ENCODE measurements at places on chromosomes 2 and 18.
A peak's percentile ranks its signal among the peaks of the same experiment; 100 is the strongest.

DNA sequence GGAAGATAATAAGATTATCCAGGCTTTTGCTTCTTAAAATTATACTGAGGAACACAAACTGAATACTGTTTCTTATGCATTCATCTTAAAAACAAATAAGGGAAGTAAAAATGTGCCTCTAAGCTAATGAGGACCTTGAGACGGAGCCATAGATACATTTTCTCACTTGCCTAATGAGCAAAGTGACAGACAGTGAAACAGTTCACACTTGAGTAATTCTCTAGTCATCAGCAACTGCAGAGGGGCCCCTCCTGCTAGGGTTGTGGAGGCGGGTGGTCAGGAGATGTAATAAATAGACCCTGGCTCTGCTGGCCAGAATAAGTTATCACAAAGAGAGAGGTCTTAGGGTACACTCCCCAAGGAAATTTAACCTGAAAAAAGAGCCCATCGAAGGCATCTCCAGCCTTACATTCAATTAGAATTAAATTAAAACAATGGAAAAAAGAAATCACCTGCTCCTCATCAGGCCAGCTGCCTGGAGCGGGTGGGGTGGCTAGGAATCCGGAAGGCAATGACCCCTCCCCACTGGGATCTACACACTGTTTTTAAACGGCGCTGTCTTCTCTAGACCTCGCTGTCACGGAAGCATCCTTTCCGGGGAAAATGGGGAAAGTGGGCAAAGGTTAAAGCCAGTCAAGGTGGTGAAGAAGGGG lies 32.6 kb upstream of the INSIG2 start:
- no peak for DNase-seq

DNA sequence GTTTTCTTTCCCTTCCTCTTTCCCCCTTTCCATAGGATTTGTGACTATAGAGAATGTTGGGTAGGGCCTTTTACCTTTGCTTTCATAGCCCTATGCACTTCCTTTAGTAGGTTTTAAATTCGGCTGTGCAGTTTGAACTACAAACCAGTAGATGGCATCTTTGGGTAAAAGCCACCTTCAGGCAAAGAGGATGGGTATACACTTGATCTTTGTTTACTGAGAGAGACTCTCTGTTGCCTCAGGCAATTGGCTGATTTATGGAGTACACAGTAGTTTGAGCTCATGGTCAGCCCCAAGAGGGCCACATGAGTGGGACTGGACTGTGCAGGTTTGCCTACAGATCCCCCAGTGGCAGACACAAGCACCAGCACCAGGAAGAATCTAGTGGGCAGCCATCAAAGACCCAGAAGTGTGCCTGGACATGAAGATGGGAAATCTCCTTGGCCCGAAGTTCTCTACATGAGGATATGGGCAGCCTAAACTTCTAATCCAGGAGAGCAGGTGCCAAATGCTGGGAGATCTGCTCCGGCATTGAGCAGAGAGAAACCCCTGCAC lies 1304.3 kb upstream of the DDX18 start:
- no peak for DNase-seq

- no peak for DNase-seq
Observed at GRCh38 chr2:148561389-148561788, 83.2 kb upstream of the EPC2 start.

DNA sequence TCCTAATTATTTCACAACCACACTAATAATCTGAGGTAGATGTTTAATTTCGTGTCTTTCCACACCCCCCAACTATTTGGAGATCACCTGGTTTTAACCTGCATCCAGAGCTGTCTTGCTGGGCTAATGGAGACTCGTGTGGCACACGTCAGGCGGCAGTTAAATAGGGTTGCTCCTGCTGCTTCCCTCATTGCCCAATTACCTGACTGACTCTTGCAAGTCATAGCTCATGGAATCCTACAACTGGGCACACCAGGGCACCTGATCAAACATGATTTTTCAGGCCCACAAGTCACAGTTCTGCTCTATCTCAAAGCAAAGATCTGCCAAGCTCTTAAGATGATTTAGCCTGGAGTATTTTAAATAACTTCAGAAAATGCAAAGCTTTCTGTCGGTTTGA lies 1430.4 kb upstream of the ACVR2A start:
- DNase-seq = no peak

GRCh38 chr2:64192664-64193105 lies 48.5 kb upstream of the PELI1 start:
- DNase-seq = no peak

- no peak for DNase-seq
Observed at GRCh38 chr2:214753455-214753854, 56.0 kb downstream of the BARD1 start.

GRCh38 chr2:160836755-160837154 lies 323.5 kb upstream of the TANK start:
- no peak for DNase-seq

GRCh38 chr2:1742681-1743395 lies 1.5 kb downstream of the PXDN start:
- DNase-seq = peak; percentile 34

- no peak for DNase-seq
Observed at GRCh38 chr18:23498877-23499276, 4.4 kb upstream of the RMC1 start.

GRCh38 chr2:18991177-18992168 lies 366.9 kb downstream of the OSR1 start:
- DNase-seq = no peak

GRCh38 chr2:166372046-166372445 lies 3.7 kb downstream of the SCN9A start:
- DNase-seq = no peak

DNA sequence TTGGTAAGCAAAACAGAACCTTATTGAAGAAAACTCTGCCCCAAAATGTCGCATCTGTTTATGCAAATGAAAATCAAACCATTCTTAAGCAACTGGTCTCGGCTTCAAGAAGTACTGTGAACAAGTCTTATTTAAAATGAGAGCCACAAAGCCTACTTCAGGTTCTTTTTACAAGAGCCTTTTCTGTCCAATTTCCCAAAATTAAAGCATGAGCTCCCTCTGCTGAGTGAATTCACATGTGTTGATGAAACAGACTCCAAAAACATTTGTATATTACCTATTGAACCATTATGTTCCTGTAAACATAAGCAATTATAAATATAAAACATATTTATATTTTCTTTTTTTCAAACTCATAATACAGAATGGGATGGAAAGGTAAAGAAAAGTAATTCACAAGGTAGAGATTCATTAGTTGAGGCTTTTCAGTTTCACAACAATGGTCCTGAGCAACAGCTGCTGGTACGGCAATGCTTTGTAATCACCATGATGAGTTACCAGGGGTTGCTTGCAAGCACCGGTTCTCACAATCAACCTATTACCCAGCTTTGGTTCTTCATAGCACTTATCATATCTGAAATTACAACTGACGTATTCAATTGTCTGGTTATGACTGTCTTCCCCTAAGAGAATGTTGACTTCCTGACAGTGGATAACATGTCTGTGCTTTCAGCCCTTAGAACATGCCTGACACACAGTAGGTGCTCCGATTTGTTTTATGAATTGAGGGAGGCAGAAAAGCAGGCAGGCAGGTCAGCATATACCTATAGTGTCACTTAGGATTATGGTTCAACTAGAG lies 108.4 kb upstream of the BZW1 start:
- DNase-seq = no peak

GRCh38 chr18:49699303-49699702 lies 114.0 kb downstream of the ACAA2 start:
- no peak for DNase-seq

DNA sequence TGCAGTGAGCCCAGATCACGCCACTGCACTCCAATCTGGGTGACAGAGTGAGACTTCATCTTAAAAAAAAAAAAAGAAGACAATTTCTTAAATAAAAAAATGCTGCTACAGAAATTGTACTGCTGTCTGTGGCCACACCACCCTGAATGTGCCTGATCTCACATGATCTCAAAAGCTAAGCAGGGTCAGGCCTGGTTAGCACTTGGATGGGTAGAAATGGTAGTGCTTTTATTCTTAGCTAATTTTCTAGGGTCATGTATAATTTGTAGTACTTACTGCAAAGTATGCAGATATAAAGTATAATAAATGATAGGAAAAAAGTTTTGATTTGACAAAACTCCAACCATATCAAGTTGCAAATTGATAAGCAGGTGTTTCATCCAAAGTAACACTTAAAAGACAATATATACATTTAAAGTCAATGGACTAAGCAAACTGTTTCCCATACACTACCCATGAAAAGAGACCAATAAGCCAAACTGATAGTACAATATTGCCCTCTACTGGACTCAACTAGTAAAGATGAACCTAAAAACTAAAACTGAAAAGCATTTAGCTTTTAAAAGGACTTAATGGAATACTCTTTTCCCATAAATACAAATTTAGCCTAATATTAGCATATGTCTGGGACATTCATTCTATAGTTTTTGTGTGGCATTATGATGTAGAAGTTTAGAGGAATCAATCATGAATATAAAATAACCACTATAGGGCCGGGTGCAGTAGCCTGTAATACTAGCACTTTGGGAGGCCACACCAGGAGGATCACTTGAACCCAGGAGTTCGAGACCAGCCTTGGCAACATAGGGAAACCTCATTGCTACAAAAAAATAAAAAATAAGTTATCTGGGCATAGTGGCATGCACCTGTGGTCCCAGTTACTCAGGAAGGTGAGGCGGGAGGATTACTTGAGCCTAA lies 18.6 kb upstream of the PEX13 start:
- no peak for DNase-seq

DNA sequence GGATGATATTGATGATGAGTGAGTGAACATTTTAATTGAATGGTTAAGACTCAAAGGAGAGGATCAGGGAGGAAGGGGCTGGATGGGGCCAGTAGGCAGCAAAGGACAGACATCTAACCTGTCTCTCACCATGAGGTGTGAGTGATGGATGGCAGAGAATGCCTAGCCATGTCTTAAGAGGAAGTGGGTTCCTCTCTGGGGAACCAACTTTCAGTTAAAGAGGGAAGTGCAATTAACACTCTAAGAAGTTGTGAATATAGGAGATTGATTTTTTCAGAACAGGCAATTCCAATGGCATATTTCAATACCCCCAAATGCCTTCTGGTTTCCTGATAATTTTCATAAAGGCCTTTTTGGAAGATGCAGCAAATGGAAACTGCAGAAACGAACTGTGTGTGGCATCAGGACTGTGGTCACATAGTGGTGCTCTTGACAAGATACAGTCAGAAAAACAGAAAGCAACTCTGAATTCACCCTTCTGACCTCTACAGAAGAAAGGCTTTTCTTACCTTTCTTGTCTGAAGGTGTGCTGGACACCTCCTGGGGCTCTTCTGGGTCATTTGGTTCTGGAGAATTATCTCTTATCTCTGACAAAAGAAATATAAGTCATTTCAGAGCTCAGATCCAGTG lies 10.2 kb downstream of the SP110 start:
- no peak for DNase-seq

DNA sequence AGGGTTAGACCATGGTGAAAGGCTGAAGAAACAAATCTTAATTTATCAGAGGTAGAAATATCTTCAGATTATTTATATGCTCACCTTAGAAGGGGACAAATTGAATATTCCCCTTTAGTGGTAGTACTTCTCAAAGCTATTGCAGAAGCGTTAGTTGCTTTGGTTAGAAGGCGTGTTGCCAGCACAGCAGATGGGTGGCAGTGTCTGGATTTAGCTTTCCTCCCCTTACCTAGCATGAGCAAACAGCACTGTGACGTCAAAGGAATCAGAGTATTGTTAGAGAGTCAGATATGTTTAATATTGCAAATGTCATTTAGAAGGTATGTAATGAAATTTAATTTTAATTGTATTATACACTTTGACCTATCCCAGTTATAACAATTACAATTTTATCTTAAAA lies 27.2 kb upstream of the GALR1 start:
- no peak for DNase-seq

- no peak for DNase-seq
Observed at GRCh38 chr2:227623226-227623625, 5.9 kb downstream of the SCYGR4 start.

- DNase-seq = no peak
Observed at GRCh38 chr2:27420996-27421395, 7.4 kb upstream of the NRBP1 start.

GRCh38 chr2:225637259-225637658 lies 237.7 kb downstream of the NYAP2 start:
- no peak for DNase-seq

DNA sequence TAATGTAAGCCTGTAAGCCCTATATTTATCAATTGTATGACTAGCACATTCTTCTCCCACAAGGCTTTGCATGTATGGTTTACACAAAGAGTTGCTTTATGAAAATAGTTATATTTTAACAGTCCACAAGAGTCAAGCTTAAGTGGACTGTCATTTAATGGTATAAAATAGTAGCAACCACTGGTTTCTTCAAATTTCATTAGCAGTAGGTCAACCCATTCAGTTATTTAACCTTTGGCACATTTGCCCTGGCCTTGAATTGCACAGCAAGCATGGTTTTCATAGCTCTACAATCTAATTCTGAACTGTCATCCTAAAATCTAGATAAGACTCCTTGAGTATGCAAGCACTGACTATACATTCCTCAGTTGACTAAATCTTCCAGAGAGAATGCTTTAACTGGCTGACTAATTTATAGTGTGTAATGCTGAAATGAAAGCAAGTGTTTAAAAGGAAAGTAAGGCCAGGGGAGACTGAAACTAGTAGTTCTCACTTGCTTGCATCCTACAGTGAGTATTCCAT lies 1.8 kb downstream of the DPP4 start:
- no peak for DNase-seq

- no peak for DNase-seq
Observed at GRCh38 chr2:54470266-54470938, 14.3 kb downstream of the SPTBN1 start.

DNA sequence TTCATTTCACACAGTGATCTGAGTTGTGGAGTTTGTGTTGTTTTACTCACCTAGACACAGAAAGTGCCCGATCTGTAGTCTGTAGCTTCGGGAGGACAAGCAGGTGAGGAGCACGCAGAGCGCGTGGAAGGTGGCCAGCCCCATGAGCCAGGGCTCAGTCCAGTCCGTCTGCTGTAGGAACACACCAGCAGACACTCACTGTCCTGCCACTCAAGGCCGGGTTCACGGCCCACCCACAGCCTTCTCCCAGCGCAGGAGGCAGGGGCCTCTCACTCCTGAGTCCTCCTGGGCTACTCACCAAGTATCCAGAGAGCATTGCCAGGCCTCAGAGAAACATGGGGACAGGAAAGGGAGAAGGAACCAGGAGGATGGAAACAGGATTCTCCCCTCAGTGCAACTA lies 1.7 kb downstream of the TMEM18 start:
- no peak for DNase-seq

DNA sequence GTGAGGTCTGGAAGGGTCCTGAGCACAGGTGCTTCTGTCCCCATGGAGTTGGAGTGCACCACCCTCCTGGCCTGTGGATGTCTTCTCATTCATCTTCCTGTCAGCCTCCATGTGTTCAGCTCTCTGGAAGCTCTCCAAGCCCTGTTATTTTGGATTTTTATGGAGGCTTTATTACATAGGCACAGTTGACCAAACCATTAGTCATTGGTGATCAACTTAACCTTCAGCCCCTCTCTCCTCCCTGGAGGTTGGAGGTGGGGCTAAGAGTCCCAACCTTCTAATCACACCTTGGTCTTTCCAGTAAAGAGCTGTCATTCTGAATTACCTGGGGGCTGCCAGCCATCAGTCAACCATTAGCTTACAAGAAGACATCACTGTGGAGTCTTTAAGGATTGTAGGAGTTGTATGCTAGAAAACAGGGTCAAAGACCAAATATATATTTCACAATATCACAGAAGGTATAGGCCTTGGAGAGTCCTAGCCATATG lies 7.5 kb upstream of the MCFD2 start:
- no peak for DNase-seq

- DNase-seq = peak; percentile 6
Observed at GRCh38 chr2:25743132-25743830, 69.9 kb upstream of the DTNB start.
